ENCODE measurements at places on chromosomes 16 and 17.
A peak's percentile ranks its signal among the peaks of the same experiment; 100 is the strongest.

- DNase-seq: no peak
Observed at GRCh38 chr17:74186498-74186897, 17.0 kb upstream of the RPL38 start.

GRCh38 chr16:86751076-86752030 is 173.0 kb downstream of the FOXL1 start:
- DNase-seq: no peak

DNA sequence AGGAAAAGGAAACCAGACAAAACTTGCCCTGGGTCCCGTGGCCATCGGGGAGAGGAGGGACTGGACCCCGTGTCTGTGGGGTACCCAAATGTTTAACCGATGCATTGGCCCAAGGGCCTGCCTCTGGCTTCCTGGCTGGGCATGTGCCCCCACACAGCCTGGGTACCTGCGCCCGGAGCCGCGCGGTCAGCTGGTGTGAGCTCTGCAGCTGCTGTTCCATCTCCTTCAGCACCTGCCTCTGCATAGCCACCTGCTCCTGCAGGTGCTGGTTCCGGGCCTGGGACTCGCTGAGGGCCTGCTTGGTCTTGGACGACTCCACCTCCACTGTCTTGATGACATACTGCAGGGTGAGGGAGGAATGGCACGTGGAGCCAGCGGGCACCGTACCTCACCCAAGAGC is 31.9 kb downstream of the KIFC3 start:
- no peak for DNase-seq

GRCh38 chr16:27529962-27530361 is 19.8 kb downstream of the GTF3C1 start:
- DNase-seq: peak; percentile 47

GRCh38 chr16:31036691-31037090 is 3.3 kb downstream of the STX4 start:
- DNase-seq: no peak

- DNase-seq: no peak
Observed at GRCh38 chr17:61508912-61509311, 56.7 kb downstream of the TBX4 start.

GRCh38 chr16:12311309-12311708 is 334.8 kb downstream of the SNX29 start:
- no peak for DNase-seq

DNA sequence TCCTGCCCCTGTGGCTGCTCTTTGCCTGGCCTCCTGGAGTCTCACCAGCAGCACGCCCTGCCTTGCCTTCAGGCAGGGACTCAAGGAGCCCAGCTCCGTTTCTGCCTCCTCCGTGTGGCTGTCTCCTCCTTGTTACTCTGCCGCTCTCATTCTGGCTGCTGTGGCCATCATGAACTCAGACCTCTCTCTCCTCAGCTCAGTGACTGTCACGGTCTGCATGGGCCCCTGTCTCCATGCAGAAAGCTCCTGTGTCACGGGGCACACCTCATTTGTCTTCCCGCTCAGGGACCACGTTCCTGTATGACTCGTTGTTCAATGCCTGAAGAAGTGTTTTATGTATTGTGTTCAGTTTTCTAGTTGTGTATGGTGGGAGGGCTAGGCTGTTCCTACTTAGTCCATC is 25.3 kb downstream of the RPTOR start:
- DNase-seq: no peak

- no peak for DNase-seq
Observed at GRCh38 chr16:57882792-57883191, 80.5 kb upstream of the KIFC3 start.

- DNase-seq: no peak
Observed at GRCh38 chr16:64290461-64290860, 831.4 kb downstream of the CDH11 start.

GRCh38 chr17:61420052-61420451 is 20.4 kb downstream of the TBX2 start:
- DNase-seq: no peak

DNA sequence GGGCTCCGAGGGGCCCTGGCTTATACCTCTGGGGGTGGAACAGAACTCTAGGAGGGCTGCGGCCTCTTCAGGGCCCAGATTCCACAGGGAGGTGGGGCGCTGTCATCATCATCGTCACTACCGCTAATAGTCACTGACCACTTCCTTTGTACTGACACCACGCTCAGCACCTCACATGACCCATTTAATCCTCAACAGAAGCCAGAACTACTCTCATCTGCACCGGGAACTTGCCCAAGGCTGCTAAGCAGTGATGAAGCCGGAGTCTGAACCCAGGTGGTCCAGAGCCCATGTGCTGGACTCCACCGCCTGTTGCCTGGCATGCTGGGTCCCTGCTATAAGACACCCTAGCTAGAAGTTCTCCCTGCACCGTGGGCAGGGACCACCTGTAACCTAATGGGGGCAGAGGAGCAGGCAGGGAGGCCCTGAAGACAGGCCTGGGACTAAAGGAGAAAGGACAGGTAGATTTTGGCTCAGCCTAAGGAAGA is 12.0 kb downstream of the UNC13D start:
- no peak for DNase-seq

DNA sequence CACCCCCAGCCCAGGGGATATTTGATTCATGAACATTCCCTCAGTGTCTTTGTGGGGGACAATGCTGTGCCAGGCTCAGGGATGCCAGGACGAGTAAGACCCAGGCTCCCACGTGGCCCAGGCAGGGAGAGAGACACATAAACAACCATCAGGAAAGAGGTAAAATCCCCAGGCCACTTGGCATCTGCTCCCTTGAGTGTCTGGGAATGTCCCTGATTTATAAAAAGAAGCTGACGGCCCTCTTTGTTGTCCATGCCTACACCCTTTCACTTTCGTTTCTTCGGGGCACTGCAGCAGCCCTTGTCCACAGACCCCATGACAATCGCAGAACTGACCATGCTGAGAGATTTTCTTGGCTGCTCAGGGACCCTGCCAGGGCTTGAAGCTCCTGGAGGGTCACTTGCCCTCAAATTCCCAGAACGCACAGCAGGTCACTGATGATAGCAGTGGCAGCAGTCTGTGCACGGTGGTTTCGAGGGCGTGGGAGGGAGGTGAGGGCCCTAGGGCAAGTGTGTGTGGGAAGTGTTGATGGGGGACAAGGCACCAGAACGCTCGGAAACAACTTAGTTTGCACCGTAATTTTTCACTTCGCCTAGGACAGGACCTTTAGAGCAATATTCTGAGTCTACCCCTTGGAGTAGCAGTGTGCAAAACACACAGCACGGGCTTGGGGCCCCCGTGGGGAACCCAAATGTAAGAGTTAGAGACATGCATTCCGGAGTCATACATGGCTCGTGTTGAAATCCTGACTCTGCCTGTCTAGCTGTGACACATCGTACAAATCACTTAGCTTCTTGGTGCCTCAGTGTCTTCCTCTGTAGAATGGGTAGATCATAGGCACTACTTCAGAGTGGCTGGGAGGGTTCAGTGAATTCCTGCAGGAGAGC is 4.7 kb downstream of the NOD2 start:
- no peak for DNase-seq

- no peak for DNase-seq
Observed at GRCh38 chr17:42989141-42989540, 8.8 kb downstream of the RUNDC1 start.

- DNase-seq: no peak
Observed at GRCh38 chr17:81290230-81290629, 4.9 kb downstream of the SLC38A10 start.

- DNase-seq: peak; percentile 51
Observed at GRCh38 chr16:65120831-65121721, 787 bp downstream of the CDH11 start.

GRCh38 chr17:76238847-76239537 is 1.3 kb downstream of the RNF157 start:
- no peak for DNase-seq

DNA sequence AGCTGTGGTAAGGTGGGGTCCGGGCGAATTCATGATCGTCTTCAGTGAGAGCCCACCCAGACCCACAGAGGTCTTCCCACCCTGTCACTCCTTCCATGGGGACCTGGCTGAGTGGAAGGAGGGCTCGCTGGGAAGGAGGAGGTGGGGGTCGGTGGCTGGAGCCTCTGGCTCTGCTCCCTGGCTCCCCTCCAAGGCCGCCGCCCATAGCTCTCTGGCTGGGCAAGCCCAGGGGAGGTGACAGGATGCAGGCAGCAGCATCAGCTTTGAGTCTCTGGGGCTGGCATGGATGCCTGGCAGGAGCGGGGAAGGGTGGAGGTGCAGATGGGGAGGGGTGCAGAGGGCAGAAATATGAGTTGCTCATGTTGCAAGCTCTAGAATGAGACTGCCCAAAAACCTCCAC is 147.0 kb downstream of the ENGASE start:
- no peak for DNase-seq

DNA sequence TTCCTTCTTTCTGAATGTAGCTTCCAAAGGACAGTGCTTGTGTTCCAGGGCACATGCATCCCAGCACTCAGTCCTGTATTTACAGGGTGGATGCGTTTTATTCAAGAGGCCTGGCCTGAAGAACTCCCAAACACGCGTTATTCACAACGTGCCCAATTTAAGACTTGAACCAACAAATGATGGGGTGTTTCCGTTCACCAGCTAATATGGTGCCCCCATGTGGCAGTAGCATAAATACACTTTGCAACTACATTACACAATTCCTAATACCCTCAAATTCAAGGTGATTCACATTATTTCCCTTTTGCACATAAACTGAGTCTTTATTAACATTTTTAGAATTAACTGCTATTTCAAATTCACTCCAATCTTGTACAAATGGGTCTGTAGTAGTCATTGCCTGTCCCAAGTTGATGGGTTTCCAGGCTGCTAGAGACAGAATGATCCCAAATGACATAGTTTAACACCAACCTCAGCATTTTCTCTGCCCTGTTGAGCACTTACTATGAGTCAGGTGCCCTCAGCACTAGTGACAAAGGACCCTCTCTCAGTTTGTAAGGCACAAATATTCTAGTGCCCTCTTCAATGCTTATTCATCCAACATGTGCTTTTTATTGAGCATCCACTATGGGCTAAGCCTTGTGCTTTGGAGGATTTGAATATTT is 26.9 kb downstream of the HSD17B2 start:
- DNase-seq: no peak

DNA sequence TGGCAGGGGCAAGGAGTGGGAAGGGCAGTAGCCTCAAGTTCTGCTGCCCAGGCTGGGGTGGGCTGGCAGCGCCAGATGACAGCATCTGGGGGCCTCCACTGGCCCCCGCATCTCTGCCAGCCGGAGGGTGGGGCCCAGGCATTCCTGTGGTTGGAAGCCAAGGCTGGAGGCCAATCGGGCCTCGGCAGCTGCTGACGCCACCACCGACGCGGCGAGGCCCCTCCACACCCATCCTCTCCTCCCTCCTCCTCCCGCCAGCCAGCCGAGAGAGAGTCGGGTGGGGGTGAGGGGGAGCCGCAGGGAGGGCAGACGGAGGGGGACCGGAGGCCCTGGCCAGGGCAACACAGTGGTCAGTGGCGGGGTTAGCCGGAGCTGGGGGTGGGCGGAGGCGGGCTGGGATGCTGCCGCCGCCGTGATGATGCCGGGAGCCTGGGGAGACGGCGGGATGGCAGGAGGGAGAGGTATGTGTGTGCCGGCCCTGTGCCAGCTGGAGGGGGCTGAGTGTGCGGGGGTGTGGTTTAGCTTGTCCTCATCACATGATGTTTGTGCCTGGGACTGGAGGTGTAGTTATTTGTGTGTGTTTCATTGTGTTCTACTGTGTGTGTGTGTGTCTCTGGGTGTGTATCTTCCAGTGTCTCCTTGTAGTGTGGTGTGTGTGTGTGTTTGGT is 36.6 kb downstream of the ARHGAP23 start:
- peak; percentile 86 for DNase-seq

GRCh38 chr16:58105631-58106030 is 23.6 kb downstream of the CFAP20 start:
- DNase-seq: no peak

GRCh38 chr17:46832331-46832821 is 13.9 kb upstream of the WNT3 start:
- no peak for DNase-seq

- no peak for DNase-seq
Observed at GRCh38 chr17:65511316-65511715, 50.1 kb downstream of the AXIN2 start.

DNA sequence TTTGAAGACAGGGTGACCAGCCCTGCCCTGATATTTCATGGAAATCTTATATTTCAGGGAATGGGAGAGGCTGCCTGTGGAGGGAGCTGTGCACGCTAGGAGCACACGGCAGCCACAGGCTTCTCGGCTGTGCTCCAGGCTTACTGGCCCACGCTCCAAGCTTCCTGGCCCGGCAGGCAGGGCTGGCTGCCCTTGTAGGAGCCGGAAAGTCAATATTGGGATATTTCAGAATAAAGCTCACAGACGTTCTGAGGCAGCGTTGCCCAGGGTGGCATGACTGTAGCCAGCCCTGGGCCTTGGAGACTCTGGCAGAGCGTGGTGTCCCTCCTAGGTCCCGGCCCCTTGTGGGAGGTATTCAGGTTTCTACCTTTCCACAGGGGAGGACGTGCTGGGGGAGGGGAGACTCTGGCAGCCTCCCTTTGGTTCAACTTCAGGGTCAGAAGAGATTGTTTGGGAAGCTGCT is 95.6 kb downstream of the NPIPB11 start:
- no peak for DNase-seq

DNA sequence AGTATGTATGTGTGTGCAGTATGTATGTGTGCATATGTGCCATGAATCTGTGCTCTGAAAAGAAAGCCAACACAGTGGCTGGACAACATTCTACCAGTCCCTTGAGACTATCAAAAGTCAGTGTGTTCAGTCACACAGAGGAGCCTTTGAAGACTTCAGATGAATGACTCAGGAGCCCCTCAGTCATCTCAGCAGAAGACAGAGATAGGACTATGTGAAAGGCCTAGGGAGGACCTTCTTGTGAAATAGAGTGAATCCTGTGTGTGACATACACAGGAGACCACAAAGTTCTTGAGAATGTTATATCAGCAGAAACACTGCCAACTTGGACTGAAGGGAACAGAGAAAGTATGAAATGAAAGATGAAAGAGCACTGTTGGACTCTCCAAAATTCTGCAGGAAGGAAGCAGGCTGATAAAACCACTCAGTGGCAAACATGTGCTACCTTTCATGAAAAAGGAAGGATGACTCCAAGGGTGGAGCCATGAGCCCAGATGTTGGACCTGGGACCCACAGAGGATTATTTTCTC is 108.4 kb downstream of the METRNL start:
- DNase-seq: no peak

- DNase-seq: no peak
Observed at GRCh38 chr17:38746849-38747462, 1.2 kb downstream of the PCGF2 start.

Data from anterior cingulate cortex (tissue), 58 donors.